ENCODE measurements at places on chromosomes 16 and 17.

GRCh38 chr17:51508048-51508447 is 247.7 kb downstream of the UTP18 start:
- H3K36me3 ChIP-seq: no peaks in the 10 kb centered on the region
- no peaks in the 10 kb centered on the region for H3K4me1 ChIP-seq
- peaks cover 13% of the 10 kb centered on the region for H3K27me3 ChIP-seq
- no peak overlapping the region for H3K27ac ChIP-seq

GRCh38 chr16:53899431-53899830 is 195.5 kb downstream of the FTO start:
- H3K27me3 ChIP-seq: no peaks in the 10 kb centered on the region
- no peak overlapping the region for H3K4me3 ChIP-seq
- DNase-seq: no peak
- H3K36me3 ChIP-seq: peaks cover 2% of the 10 kb centered on the region

DNA sequence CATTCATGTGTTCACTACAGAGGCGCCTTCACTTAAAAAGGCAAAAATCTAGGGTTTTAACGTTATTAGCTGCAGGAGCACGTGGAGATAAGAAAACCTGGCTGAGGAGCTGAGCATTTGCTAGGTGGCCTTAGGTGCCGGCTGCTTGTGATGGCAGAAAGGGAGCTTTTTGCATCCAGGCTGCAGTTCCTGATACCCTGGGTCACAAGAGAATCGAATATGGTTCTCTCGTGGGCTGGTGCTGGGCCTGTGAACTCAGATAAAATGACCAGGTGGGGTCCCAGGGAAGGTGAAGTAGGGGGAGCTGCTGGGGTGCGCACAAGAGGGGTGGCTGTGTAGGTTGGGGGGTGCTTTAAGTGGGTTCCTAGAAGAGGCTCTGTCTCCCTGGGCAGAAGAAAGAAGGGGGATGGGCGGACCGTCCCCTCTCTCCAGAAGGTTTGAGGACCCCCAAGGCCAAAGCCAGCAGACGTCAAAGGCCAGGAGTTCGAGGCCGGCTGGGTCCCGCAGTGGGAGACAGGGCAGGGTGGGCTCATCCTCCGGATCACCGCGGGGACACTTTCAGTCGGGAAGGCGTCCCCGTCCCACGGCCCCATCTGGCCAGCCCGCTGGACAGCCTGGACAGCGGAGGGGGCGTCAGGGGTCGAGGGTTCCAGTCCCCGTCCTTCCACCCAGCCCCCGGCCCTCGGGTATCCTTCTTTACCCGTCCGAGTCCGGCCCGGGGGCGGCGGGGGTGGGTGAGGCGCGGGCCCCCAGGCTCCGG is 740 bp upstream of the CMIP start:
- DNase-seq: no peak
- H3K27ac ChIP-seq: peak overlapping the region; percentile 80
- peaks cover 23% of the 10 kb centered on the region for H3K4me1 ChIP-seq
- peak overlapping the region; percentile 71 for H3K4me3 ChIP-seq
- H3K36me3 ChIP-seq: no peaks in the 10 kb centered on the region
- H3K27me3 ChIP-seq: no peaks in the 10 kb centered on the region

GRCh38 chr17:38557836-38558727 is 47.7 kb downstream of the SRCIN1 start:
- H3K36me3 ChIP-seq: no peaks in the 10 kb centered on the region
- H3K27ac ChIP-seq: no peak overlapping the region
- peaks cover 41% of the 10 kb centered on the region for H3K27me3 ChIP-seq
- DNase-seq: no peak
- H3K4me1 ChIP-seq: peaks cover 16% of the 10 kb centered on the region

- H3K4me3 ChIP-seq: no peak overlapping the region
- H3K4me1 ChIP-seq: peaks cover 8% of the 10 kb centered on the region
- H3K36me3 ChIP-seq: no peaks in the 10 kb centered on the region
- H3K27me3 ChIP-seq: peaks cover 3% of the 10 kb centered on the region
- H3K27ac ChIP-seq: no peak overlapping the region
Observed at GRCh38 chr16:9159839-9160550, 68.6 kb downstream of the HAPSTR1 start.

GRCh38 chr16:27907457-27907972 is 156.0 kb downstream of the GSG1L start:
- no peaks in the 10 kb centered on the region for H3K4me1 ChIP-seq
- peaks cover 1% of the 10 kb centered on the region for H3K36me3 ChIP-seq
- DNase-seq: no peak
- peaks cover 34% of the 10 kb centered on the region for H3K27me3 ChIP-seq
- H3K27ac ChIP-seq: no peak overlapping the region

DNA sequence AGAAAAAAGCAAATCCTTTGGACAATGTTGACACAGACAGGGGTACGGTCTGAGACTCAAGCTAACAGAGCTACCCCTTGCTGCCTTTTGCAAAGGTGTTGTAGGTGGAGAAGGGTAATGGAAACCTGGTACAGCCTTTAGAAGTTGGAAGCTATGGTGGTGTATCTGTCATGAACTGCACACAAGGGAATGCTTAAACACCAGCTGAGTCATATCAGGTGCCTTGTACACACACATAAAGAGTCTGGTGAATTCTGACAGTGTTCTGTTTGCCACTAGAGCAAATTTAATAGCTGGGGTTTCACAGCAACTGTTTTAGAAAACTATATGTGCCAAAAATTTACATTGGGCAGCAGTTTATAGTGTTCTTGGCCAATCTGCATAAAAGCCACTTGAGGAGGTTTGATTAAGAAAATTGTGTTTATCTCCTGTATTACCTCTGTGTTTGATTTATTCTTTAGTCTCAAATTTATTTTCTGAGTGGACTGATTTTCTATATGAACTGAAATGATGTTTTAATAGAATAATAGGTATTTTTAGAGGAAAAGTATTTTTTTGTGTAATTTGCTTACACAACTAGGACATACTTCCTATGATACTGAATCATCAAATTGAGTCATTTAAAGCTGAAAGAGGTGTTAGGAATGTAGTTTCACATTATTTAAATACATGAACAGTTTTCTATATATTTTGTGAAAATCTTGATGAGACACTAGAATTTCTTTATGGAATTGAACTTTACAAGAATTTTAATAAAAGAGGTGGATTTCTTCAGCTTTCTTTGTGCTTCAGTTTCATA is 136.9 kb downstream of the MAP2K6 start:
- no peak for DNase-seq
- H3K27ac ChIP-seq: no peak overlapping the region
- no peaks in the 10 kb centered on the region for H3K27me3 ChIP-seq
- H3K4me3 ChIP-seq: no peak overlapping the region
- no peaks in the 10 kb centered on the region for H3K4me1 ChIP-seq

GRCh38 chr16:89036776-89037175 is 56.9 kb upstream of the ACSF3 start:
- no peak overlapping the region for H3K27ac ChIP-seq
- no peaks in the 10 kb centered on the region for H3K36me3 ChIP-seq
- H3K27me3 ChIP-seq: peaks cover 44% of the 10 kb centered on the region

All from chondrocyte (in vitro differentiated cells).